Hematopoietic multipotent progenitor cell treated with erythropoietin and hydrocortisone succinate and interleukin-3 and kit ligand, for 6 days (in vitro differentiated cells): ENCODE measurements at places on chromosomes 5 and 9.

GRCh38 chr9:121075251-121076036 is 689 bp downstream of the CNTRL start:
- peak; percentile 80 for DNase-seq

DNA sequence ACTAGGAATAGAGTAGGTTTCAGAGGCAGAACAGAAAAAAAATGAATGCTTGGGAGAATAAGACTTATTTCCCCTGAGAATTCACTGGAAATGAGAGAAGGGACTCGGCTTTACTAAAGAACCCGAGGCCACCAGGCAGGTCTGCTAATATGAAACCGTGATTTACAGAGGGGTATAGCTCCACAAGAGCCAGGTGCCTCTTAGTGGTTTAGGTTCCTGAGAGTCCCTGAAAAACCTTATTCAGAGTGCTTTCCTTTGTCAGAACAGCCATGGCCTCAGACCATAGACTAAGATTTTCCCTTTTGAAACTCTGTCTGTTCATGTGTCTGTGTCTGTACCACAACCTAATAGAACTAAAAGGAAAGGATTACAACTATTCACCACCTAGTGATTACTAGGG is 35.9 kb upstream of the PUM3 start:
- DNase-seq, result no peak

GRCh38 chr9:28539434-28540070 is 966.3 kb upstream of the C9orf72 start:
- no peak for DNase-seq

DNA sequence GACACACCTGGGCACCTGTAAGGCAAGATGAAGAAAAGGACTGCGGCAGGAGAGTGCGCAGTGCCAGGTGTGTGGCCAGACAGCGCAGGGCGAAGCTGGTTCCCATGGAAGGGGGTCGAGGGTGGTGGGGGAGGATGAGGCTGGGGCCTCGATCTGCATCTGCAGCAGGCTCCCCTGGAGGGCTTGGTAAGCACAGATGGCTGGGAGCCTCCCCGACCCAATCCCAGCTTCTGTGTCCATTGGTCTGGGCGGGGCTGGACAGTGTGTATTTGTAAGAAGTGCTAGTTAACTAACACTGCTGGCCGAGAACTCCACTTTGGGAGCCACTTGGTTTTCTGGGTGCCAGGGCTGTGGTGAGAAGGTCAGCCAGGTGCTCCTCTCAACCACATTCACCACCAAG is 385.1 kb upstream of the IRX1 start:
- no peak for DNase-seq

DNA sequence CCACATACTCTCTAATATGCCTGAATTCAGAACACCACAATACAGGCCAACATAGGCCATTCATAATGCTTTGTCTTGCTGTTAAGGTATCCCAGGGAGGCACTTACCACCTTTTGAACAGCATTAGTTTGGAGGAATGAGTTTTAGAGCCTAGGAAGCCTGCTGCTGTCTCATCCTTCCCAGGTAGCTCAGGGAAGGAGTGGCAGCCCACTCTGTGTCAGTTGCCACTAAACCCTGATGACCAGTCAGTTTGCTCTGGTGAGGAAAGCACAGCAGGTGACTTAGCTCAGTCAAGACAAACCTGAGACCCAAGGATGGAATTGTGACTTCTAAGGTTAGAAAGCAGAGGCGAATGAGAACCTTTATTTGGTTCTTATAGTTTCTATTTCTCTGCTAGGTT is 337.4 kb upstream of the ATP10B start:
- DNase-seq, result no peak

- DNase-seq, result no peak
These were observed 35.3 kb downstream of the SNX24 start for GRCh38 chr5:122880749-122881148.

GRCh38 chr5:77718934-77719610 is 57.1 kb downstream of the TBCA start:
- no peak for DNase-seq

DNA sequence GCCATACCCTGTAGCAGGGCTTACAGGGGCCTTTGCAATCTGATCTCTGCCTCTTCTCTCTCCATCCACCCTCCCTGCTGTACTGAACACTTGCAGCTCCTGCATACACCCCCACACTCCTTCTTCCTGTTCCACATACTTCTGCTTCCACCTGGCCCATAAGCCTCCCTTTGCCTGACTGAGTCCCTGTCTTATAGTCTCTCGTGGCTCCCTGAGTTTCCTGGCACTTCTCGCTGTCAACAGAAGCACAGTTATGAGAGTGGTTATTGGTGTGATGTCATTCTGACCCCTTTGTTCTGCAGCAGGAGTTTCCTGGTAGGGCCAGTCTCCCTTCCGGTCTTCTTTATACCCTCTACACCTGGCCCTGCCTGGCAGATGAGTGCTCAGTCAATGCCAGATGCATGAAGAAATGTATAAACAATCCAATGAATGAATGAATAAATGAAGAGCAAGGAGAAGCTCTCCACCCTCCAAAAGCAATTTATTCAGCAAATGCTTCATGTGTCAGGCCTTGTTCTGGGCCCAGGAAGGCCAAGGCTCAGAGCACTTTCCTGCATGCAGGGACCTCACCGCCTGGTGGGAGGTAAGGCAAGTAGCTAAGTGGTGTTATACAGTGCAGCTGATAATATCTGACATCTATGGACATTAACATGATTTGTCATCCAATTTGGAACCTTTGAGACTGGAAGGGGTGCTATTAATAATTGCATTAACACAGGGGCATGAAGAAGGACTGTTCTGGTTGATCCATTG is 20.5 kb upstream of the CSF1R start:
- no peak for DNase-seq
